M059J (cell line): ENCODE measurements at places on chromosomes 12 and 14.
A peak's percentile ranks its signal among the peaks of the same experiment; 100 is the strongest.

- DNase-seq: peak; percentile 95
These were observed 9.9 kb downstream of the GPRC5A start for GRCh38 chr12:12901158-12901791.

DNA sequence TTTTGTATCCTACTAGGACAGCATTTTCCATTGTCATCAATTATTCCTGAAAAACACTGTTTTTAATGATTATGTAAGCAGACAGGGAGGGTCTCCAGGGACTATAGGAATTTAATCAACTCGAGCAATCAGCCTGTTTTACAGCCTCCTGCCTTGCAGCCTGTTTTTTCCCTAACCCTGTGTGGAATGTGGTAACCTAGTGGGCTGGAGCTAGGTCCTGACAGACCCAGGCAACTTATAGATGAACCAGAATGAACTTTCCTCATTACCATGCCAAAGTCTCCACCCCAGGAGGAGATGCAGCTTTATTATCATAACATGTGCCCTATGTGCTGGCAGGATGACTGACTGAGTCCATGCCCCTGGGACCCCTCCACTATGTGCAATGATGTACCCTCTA lies 375.1 kb downstream of the BMP4 start:
- no peak for DNase-seq

- DNase-seq: no peak
These were observed 4.4 kb downstream of the KRT2 start for GRCh38 chr12:52647601-52648000.

DNA sequence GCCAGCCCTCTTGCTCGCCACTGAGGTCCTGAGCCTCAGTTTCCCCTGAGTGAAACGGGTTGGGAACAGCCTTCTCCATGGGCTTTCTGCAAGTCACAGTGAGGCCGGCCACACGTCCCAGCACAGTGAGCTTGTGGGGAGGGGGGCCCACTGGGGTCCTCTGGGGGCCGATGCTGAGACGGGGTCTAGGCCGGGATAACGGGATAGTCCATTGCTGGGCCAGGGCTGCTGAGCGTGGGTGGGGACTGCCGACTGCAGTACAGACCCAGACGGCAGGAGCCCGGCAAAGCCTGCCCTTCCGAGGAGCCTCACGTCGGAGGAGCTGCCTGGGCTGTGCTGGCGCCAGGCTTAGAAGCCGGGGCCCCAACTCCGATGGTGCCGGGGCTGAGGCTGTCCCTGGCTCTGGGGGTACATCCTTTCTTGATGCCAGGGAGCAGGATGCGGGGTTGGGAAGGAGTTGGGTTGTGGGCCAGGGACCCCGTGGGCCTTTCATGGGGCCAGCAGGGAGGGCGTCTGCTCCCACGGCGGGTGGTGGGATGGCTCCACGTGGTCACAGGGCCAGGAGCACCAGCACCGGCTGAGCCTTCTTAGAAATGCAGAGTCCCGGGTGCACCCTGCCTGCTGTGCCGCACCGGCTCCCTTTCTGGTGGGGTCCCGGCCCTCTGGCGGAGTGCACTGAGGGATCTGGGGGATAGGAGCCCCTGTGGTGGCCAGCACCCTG lies 24.2 kb downstream of the NOC4L start:
- DNase-seq: no peak

- no peak for DNase-seq
These were observed 7.7 kb upstream of the TMED2 start for GRCh38 chr12:123576611-123577010.

- peak; percentile 83 for DNase-seq
These were observed 41.2 kb downstream of the DGLUCY start for GRCh38 chr14:91154851-91155625.

- peak; percentile 53 for DNase-seq
These were observed 401.3 kb downstream of the DIO2 start for GRCh38 chr14:79809849-79810612.

DNA sequence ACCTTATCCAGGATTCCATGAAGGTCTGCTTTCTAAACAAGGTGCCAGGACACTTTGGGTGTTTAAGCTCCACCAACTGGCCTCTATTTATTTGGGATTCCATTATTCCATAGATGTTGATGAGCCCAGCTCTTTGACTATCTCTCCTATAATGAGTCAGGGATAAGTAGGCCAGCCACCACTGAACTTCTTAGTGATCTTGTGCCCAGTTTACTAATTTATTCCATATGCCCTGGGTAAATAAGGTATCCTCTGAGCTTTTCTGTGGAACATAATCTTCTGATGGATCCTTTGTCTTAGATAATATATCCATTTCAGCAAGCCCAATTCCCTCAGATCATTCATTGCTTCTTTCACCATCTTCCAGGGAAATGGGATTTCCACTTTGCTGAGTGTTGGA lies 535.0 kb downstream of the FOXG1 start:
- no peak for DNase-seq

DNA sequence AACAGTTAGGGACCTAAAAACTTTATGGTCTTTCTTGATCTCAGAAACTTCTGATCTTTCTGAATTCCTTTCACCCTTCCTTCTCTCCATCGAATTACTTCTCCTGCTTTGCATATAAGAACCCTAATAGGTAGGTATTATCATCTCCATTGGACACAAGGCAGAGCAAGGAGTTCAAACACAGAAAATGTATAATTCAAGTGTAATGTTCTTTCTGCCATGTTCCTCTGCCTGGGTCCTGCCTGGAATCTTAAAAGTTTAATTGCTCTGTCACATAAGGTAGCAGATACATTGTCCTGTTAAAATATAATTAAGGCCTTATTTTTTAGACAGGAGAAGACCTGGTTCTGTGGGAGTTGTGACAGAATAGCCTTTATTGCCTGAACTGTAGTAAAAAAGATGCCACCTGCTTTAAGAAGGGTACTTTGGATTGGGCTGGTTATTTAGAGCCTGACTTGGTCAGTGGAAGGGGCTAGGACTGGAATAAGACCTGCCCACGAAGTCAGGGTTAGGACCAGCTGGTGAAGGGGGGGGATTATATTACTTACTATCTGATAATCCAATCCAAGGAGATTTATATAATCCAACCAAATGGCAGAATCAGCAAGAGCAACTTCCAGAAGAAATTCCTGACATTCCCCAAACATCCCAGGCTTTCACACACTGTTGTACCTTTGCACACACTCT lies 10.4 kb downstream of the G2E3 start:
- DNase-seq: no peak

DNA sequence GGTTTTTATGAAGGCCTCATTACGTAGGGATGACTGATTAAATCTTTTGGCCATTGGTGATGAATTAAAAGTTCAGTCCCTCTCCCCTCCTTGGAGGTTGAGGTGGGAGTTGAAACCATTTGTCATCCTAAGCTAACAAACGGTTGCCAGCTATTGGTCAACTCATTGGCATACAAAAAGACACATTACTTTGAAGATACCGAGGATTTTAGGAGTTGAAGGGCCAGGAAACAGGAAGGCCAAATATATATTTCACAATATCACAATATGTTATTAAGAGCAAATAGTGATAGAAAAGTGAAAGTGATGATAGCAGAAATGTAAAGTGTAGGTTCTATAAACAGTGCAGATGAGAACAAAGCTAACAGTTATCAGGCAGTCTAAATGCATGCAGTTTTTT lies 24.4 kb downstream of the RCOR1 start:
- no peak for DNase-seq

GRCh38 chr12:92068459-92068858 lies 77.2 kb downstream of the BTG1 start:
- DNase-seq: peak; percentile 55

- no peak for DNase-seq
These were observed 4.5 kb upstream of the HDAC7 start for GRCh38 chr12:47824198-47824597.

DNA sequence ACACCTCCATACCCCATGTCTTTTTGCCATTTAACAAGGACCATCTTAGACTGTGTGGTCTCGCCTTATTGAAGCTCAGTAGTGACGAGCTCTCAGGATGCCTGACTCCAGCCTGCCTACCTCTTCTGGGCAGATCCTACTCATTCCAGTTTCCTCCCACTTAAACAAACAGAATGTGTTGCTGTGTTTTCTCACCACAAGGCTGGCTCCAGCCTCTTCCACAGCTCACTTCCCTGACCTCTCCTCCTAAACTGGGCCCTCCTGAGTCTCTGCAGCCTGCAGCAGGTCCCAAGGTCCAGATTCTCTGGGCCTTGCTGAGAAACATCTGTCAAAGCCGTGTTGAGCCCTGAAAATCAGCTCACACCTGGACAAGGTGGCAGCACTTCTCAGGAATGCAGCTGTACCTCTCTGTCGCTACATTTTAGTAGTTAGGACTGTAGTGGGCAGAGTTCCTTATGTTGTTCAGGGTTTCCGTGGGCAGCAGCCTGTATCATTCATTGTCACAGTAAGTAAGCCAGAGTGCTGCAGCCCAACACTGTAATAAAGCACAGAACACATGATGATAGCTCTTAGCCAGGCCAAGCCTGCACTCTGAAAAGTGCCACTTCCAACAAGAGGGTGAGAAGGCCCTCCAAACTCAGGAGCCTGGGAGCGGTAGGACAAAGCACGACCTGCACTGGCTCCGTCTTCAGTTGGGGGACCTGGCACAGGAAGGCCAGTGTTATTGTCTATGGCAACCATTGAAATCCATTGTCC lies 68.5 kb downstream of the NKX2-1 start:
- DNase-seq: no peak

DNA sequence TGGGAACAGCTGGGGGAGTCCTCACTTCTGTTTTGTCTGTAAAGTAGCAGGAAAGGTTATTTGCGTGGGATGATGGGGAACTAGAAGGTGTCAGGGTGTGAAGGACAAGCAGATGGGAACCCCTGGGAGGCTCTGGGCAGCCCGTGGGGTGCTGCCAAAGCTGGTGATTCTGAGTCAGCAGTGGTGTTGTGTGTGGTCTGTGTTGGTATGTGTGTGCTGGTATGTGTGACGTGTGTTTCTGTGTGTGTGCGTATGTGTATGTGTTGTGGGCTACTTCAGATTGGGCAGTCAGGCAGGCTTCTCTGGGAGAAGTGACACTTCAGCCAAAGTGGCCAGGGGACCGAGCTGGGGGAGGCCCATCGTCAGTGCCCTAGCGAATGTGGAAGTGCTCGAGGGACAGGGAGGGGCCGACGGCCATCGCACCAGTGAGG lies 15.3 kb upstream of the BDKRB2 start:
- no peak for DNase-seq

DNA sequence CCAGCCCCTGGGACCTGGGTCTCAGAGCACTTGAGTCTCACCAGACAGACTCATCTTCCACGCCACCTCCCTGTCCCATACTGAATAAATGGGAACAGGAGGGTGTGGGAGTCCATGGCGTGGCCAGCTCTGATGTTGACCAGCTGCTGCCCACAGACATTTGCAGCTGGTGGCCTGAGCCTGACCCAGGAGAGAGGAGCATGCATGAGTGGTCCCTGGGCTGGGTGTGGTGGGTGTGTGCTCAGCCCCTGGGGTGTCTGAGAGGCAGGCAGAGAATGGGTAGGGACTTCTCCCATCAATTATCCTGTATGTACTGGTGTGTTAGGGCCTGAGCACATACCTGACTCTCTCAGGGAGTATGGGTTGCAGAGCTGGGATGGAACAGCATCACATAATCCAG lies 49.3 kb downstream of the SLC24A4 start:
- no peak for DNase-seq

DNA sequence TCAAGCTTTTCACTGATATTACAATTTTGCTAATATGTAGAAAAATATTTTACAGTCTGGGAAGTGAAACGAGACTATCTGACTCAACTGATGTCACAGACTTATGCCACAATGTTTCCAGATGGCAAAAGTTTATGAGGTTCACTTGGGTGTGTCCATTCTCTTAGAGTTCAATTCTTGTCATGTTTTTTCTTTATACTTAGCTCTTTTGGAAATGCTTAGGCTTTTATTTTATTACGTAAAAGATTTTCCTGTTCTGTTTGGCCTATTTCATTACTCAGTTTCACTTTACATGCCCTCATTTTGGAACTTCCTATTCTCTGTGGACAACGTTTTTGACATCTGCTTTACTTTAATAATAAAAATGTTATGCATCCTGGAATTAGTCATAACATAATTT lies 2.1 kb upstream of the PDZRN4 start:
- no peak for DNase-seq

DNA sequence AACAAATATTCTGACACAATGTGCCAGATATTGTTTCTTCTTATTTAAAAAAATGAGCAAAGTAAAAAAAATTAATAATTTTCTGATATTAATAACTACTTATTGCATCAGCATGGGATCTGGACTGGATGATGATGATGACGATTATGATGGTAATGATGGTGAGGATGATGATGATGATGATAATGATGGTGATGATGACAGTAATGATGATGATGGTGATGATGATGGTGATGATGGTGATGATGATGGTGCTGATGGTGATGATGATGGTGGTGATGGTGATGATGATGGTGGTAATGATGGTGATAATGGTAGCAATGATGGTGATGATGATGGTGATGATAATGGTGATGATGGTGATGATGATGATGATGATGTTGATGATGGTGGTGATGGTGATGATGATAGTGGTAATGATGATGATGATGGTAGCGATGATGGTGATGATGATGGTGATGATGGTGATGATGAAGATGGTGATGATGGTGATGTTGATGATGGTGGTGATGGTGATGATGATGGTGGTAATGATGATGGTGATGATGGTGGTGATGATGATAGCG lies 94.0 kb downstream of the SRRM4 start:
- DNase-seq: no peak

GRCh38 chr14:98227000-98227726 lies 1044.8 kb downstream of the BCL11B start:
- DNase-seq: no peak

GRCh38 chr12:108685469-108686260 lies 45.7 kb downstream of the CORO1C start:
- DNase-seq: peak; percentile 27

DNA sequence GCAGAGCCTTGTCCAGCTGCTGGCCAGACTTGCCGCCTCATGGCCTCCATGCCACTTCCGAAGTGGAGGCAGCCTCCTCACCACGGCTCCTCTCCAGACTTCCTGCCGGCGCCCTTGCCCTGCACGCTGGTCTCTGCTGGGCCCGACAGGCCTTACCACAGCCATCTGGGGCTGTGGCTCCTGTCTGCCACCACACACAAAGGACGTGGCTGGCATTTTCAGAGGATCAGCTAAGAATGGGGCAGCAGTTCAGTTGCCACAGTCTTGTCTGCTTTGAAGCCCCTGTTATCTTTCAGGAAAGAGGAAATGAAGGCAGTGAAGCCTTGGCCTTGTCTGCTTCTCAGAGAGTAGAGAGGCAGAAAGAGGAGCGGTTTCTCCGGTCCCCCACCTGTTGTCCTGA lies 178.0 kb upstream of the FKBP4 start:
- no peak for DNase-seq

DNA sequence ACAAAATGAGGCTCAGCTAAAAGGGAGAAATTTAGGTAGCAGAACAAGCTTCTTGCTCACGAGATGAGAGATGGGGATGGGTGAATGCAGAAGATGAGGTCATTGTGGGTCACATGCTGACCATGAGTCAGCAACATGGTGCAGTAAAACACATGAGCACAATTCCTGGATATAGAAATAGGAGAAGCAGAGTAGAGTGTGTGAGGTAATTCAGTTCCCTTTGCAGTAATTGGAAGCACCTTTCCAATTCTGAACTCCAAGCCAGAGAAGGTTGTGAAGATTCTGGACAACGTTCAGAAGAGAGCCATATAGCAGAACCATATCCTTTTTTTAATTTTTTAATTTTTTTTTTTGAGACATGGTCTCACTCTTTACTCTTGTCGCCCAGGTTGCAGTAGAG lies 62.0 kb upstream of the LMNTD1 start:
- DNase-seq: peak; percentile 89
